ENCODE measurements at places on chromosomes 1 and 21. TPM values are rescaled to one million over a fixed set of nuclear protein-coding genes. Genes with fewer than 3 reads are reported as not detected.

DNA sequence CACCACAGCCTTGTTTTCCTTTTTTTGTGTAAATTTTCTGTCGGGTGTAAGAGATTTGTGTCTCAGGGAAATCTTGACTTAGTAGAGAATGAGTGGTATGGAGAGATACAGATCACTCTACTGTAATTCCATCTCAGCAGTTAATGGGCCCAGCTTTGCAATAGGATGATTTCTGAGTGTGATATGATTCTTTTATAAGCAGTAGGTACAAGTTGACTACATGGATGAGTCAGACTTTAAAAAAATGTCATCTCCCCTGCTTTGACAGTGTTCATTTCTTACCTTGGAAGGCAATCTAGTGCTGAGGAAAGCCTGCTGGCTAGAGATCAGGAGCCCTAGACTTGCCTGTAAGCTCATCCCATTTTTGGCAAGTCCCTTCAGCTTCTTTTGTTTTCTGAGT lies 261.9 kb downstream of the RYR2 start:
- no peak for DNase-seq

DNA sequence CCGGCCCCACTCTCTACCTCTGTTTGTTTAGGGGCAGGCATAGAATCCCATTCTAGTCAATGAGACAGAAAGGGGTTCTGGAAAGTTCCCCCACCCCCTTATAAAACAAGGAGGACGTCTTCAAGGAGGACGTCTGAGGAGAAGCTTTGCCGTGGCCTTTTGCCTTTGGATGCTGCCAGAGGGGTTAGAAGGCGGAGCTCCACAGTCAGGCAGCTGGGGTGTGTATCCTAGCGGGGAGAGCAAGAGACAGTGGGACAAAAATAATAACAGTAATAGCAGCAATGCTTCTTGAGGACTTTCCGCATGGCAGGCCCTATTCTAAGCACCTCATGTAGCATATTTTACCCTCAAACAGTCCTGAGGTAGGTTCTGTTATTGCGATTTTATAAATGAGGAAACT lies 48.2 kb upstream of the TENT5B start:
- no peak for DNase-seq

- DNase-seq = no peak
Measured at GRCh38 chr1:107588321-107588720, 376.7 kb downstream of the VAV3 start.

DNA sequence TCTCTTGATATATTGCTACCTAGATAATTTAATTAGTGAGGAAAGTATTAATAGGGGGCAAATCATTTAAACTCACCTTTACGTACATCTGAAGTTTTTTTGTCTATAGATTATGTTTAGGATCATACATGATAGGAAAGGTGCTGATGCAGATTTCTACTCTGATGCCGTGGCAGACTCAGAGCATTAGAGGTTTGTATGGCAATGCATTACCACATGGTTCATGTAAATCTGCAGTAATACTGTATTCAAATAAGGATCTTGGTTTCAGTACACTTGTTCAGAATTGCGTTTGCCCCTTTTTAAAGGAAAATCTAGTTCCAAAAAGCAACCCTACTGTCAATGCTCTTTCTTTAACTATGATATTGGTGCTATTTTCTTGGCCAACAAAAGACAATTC lies 288.3 kb downstream of the PTPRC start:
- DNase-seq = no peak

DNA sequence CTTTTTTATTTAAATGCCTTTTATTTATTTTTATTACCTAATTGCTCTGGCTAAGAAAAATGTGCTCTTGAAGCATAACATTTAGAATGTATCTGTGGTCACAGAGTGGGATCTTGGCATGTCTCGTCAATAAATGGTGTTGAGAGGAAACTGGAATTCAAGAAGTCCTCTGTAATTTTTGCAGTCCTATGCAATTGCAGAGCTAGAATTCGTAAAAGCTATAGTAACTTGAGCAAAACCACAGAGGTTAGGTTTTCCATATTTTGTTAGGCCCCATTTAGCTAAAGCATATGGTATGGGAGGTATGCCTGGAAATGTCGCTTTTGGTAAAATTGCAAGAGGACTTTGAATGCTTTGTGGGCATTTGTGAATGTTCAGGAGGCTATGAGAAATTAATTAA lies 466.7 kb upstream of the NFIA start:
- DNase-seq = no peak

DNA sequence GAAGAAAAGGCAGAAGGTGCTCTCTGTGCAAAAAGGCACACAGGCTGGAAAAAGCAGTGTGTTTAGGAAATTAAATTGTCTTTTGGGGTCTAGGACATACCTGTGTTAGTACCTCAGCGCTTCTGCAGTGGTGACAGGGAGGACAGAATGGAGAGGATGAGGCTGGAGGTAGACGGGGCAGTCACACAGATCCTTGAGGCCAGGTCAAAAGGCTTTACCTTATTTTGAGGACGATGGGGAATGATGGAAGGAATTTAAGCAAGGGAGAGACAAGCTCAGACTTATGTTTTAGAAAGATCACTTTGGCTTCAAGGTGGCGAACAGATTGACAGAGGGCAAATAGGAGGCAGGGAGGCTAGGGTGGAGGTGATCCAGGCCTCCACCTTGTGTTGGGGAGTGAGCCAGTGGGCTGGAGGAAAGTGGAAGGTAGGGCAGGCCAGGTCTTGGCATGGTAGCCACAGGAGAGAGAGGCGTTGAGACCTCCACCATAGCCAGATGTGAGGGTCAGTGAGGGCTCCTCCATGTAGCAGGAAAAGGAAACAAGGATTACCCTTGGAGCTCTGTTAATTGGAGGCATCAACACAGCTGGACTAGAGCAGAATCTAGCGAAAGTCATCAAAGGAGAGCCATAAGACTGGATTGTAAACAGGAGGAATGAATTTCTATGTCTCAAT lies 4.2 kb downstream of the CYP4B1 start:
- DNase-seq = no peak

GRCh38 chr21:28135646-28136045 lies 857.0 kb downstream of the LTN1 start:
- DNase-seq = no peak

DNA sequence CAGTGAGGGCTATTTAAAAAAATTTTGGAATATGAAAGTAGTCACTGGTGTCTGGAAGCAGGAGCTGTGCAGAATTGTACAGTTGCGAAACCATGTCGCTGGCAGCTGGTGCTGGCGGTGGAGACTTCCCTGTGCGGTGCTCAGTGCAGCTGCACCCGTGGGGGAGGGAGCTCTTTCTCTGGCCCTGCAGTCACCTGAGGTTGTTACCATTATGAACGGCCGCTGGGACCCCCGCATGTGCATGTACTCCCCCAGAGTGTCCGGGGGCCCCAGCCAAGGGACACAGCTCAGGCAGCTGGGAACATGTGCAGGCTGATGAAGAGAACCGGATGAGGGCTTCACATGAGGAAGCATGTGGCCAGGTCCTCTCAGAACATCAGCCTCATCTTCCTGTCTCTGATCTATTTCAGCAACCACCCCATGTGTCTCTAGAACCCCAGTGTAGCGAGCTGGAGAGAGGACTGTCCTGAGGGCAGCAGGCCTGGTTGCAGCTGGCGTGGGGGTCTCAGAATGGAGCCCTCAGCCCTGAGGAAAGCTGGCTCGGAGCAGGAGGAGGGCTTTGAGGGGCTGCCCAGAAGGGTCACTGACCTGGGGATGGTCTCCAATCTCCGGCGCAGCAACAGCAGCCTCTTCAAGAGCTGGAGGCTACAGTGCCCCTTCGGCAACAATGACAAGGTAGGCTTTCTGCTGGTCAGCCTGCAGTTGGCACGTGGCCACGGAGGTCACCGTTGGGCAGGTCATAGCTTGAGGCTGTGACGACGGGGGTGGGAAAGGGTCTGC lies at the start of gene TRPM2:
TRPM2 (plus strand) TSS at position 431 of the 780 bp plus-strand sequence; CDS start at position 511, 80 bp downstream.
- DNase-seq = no peak

DNA sequence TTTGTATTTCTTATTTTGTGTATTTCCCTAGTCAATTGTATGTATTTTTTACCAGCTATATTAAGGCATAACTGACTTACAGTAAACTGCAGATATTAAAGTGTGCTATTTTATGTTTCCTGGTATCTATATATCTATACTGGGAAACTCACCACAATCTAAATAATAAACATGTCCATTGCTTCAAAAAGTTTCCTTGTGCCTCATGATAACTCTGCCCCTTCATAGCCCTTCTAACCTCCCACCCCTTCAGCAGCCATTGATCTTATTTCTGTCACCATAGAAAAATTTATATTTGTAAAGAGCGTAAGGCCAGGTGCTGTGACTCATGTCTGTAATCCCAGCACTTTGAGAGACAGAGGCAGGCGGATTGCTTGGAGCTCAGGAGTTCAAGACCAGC lies 9.3 kb upstream of the RRP15 start:
- DNase-seq = no peak

DNA sequence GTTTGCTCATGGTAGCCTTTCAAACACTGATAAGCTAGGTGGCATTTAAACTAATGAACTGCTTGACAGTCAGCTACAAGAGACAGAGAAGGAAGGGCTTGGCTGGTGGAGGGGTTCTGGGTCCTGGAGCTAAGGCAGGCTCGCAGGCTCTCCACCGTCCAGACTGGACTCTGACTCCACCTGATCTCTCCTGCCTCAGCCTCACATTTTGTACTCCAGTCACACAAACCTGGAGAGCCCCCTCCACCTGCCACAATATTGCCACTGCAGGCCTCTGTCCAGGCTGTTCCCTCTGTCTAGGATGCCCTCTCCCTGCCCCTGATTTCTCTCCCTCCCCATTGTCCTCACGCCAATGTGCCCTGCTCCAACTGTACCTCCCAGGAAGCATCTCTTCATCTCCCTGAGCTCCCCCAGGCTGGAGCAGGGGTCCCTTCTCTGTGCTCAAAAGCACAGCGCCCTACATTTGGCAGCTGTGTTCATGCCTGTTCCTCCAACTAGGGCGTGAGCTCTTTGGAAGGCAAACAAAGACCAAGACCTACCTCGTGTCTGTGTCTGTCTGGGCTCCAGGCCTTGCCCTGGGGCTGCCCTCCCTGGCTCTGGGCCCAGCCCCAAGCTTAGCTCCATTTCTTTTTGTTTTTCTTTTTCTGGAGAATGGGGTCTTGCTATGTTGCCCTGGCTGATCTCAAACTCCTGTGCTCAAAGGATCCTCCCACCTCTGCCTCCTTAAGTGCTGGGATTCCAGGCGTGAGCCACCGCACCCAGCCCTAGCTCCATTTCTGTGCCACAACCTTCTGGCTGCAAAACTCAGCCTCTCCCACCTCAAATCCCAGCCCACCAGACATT lies 2.9 kb downstream of the TIE1 start:
- DNase-seq = no peak

DNA sequence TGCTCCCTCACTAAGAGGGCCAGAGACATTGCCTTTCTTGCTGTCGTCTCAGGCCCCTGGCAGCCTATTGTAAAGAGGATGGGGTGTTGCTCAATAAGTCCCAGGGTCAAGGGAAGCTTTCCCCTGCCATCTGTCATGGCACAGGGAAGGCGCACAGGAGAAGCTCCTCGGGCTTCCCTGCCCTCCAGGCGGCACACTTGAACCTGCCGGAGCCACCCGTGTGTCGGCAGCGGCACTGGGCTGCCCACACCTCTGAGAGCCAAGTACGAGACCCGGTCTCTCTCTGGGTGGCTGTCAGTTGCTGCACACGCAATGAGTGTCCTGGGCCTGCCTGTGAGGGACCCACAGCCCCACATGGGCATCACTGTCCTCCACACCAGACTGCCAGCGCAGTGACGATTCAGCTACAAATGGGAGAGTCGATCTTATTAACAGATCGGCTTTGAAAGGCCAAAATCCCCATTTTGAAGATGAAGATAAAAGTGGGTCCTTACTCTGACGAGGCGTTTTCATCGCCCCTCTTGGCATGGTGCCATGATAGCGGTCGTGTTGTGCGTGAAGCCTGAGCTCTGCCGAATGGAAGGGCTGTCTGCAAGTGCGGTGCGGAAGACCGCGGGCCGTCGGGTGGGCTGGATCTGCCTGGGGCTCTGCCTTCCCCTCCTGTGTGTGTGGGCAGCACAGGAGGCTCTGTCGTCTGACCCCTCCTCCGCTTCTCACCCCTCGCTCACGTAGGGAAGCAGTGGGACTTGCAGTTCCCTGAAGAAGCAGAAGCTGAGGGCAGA lies 29.2 kb upstream of the PDXK start:
- no peak for DNase-seq

FLAD1 gene
- total RNA-seq = 97.0 TPM

DNA sequence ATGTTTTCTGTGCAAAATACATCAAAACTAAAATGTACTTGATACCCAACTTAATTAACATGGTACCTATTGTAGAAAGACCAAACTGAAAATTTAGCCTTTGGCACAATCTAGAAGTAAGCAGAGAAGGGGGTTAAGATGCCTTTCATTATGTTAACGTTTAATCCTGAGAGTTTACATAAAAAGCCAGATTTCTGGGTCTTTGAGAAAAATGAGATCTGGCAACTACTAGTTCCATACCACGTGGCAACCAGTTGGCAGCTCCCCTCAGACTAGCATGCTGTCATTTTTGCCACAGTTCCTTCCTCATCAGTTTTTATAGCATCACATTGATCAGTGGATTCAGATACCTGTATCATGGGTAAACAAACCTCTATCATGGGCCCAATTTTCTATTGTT lies 1.5 kb downstream of the RO60 start:
- no peak for DNase-seq

GRCh38 chr1:89903550-89903949 lies 82.7 kb downstream of the LRRC8D start:
- no peak for DNase-seq

DNA sequence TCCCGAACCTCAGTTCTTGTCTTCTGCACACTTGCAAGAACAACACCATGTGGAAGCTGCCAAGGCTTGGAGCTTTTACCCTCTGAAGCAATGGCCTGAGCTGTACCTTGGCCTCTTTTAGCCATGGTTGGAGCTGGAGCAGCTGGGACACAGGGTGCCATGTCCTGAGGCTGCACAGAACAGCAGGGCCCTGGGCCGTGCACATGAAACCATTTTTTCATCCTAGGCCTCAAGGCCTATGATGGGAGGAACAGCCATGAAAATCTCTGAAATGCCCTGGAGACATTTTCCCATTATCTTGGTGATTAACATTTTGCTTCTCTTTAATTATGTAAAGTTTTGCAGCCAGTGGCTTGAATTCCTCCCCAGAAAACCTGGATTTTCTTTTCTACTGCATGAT lies 817.8 kb upstream of the CXADR start:
- DNase-seq = no peak

- no peak for DNase-seq
Measured at GRCh38 chr1:212267460-212267859, 17.8 kb upstream of the PPP2R5A start.

CRP gene
- not detected for total RNA-seq

All from H9 (cell line).